ENCODE measurements at places on chromosomes 11 and 22.

- DNase-seq, result no peak
Observed at GRCh38 chr11:83720675-83721074, 434.5 kb upstream of the CCDC90B start.

- no peak for DNase-seq
Observed at GRCh38 chr22:44783581-44783980, 31.2 kb downstream of the ARHGAP8 start.

DNA sequence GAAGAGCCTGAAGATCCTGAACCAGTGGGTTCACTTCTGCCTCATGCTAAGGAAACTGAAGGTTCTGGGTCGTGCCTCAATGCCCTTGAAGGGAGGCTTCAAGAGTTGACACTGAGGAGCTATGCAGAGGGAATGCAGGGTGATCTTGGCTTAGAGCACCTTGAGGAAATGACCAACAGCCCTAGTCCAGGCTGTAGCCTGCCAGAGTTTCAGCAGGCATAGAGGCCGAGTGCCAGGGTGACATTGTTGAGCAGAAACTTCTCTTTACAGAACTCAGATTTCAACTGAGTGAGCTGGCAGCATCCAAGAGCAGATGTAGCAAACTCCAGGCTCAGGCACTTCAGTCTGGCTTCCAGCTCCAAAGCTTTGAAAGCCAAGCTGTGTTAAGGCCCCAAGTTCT is 23.1 kb upstream of the CAPRIN1 start:
- DNase-seq, result no peak

GRCh38 chr11:85590848-85591483 is 36.2 kb downstream of the DLG2 start:
- DNase-seq, result peak; percentile 11

- no peak for DNase-seq
Observed at GRCh38 chr22:37240240-37240940, 3.7 kb downstream of the RAC2 start.

GRCh38 chr22:43396934-43397457 is 14.8 kb upstream of the MPPED1 start:
- DNase-seq, result no peak

GRCh38 chr22:19139001-19139356 is 5.5 kb downstream of the ESS2 start:
- DNase-seq, result no peak

- DNase-seq, result no peak
Observed at GRCh38 chr11:86294026-86294425, 8.0 kb upstream of the HIKESHI start.

- DNase-seq, result no peak
Observed at GRCh38 chr11:128714881-128715280, 21.0 kb downstream of the FLI1 start.

DNA sequence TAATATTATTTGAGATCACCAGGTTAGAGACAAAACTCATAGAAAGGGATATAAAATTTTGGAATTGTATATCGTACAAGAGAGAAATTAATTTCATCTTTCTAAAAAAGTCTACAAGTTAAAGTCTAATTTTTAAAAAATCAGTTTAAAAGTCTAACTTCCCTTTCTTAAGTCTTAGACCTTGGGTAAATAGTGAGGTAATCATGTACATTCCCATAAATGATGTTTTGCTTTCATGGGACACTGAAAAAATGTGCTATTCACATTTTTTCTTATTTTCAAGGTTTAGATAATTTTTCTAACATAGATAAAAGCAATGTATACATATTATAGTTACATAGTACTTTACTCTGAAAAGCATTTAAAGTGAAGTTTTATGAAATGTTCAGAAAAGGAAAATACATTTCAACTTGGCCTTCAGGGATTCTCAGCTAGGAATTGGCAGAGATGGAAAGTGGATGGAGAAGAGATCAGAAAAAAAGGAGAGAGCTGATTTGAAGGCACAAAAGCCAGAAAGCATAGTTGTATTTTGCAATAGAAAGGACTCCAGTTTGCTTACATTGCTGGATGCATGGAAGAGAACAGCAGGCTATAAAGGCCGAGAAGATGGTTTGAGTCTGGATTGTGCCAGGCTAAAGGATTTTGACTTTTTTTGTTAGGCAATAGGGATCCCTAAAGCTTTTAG is 194.0 kb downstream of the CASP12 start:
- no peak for DNase-seq

GRCh38 chr22:18028817-18029527 is 4.6 kb upstream of the MICAL3 start:
- DNase-seq, result no peak

DNA sequence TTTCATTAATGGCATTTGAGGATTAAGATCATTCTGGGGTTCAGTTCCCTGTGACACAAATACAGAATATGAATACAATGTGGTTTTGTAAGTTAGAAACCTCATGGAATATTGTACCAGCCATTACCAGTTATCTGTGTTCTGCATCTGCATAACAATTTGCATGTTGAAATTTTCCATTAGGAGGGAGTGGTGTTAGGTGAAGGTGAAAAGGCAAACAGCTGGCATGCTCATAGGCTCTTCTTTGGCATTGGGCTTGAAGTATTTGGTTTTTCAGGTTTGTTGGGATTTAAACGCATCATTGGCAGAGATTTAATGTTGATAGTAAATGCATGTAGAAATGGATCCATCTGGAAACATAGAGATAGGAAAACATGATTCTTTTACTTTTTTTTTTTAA is 18.6 kb downstream of the RTN3 start:
- peak; percentile 92 for DNase-seq

DNA sequence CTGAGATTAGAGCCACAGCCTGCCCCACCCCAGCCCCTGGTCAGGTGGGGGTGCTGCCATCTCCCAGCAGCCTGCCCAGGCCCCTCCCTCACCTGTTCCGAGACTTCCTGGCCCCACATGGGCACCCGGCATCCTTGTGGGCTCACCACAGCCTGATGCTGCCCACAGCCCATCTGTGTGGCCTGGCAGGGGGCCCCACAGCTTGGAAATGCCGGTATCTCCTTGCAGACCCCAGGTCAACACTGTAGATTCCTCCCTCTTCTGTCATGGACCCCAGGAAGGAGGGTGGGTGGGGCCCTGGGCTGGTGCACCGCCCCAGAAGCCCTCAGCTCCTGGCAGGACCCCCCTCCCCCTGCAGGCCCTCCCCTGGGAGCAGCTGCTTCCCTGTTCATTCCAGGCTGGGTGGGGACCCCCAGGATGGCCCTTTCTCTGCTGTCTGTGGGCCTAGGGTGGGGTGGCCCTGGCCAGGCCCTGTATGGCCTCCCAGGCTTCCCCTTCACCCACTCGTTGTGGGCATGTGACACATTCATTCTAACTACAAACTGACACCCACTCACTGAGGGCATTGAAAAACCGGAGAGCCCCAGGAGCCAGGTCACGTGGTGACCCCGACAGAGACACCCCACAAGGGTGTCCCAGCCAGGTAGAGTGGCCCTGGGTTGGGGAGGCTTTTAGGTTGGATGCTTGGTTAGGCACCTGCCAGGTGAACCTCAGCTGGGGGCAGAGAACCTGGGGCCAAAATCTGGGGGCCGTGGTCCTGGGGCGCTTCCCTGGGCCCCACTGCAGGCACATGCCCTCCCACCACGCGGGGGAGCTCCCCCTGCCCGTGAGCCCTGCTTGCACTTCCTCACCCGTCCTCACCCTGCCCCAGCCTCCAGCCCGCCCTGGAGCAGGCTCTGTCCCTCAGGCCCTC is 44.1 kb upstream of the CCDC188 start:
- DNase-seq, result no peak

DNA sequence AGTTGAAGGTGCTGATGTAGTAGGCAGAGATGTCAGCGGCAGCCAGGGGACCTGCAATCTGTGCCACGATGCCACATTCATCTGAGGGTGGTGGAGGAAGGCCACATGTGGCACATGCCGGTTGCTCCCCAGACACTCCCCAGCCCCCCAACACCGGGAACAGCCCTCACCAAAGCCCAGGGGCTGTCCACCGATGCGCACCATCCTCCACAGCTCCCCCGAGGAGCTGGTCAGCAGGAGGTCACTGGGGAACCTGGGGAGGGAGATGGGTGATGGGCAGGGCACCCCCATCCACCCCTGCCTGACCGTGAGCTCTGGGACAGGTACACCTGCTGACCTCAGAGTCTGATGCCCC is 3.5 kb downstream of the CASTOR1 start:
- DNase-seq, result no peak

DNA sequence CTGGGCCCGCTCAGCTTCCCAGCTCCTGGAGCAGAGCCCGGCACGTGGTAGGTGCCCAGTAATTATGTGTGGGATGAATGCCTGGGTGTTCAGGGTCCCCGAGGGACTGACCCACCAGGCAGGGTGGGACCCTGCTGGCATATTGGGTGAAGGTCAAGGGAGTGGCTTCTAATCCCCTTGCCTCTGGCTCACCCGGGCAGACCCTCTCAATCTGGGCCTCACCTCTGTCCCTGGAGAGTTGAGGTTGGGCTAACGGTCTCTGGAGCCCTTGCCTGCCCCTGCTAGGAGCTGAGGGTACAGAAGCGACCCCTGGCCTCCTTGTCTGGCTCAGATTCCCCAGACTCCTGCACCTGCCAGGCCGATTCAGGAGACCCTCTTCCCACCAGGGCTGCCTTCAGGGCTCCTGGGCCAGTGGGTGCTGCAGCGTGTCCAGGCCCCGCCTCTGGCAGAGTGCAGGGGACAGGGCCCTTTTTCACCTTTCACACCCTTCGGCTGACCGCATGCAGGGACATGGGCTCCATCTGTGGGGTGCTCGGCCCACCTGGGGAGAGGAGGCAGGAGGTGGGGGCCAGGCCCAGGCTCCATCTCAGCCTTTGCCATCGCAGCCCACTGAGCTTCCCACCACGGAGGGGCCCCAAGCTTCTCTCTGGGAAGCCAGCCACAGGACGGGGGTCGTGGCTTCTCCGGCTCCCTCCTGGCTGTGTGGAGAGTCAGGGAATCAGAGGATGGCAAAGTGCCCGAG is 3.8 kb upstream of the CTSD start:
- DNase-seq, result no peak

DNA sequence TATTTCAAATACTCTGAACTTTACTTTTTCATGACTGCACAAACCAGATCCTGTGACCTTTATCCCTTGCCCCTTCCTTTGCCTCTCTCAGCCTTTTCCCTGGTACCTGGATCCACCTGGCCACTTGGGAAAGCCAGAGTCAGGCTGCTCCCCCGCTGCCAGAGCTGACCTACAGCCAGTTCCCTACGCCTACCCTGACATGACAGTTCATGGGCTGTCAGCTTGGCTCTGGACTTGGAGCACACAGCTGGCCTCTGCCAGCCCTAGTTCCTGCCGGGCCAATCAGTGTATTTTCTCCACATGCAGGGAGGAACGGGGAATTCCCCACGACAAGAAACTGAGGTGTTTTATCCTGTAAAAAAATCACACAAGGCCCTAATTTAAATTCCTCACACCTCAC is 382.6 kb downstream of the INSC start:
- no peak for DNase-seq

DNA sequence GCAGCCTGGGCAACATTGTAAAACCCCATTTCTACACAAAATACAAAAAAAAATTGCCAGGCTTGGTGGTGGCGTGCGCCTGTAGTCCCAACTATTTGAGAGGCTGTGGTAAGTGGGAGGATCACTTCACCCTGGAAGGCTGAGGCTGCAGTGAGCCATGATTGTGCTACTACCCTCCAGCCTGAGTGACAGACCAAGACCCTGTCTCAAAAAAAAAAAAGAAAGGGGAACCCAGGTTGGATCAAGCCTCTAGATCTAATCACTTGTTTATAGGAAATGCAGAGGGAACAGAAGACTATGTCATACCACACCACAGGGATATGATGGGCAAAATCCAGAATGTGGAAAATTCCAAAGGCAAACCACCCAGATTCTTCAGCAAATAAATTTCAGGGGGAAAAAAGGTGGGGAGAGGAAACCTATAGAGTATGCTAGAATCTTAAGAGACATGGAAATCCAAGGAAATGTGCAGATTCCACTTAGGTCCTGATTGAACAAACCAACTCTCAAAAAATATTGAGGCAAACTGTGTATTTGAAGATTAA is 16.5 kb upstream of the MALAT1 start:
- no peak for DNase-seq

- DNase-seq, result no peak
Observed at GRCh38 chr22:49720279-49720959, 107.3 kb downstream of the BRD1 start.

- no peak for DNase-seq
Observed at GRCh38 chr11:19025481-19026406, 34.8 kb downstream of the MRGPRX2 start.

GRCh38 chr11:1514336-1515061 is 27.9 kb upstream of the MOB2 start:
- DNase-seq, result no peak

GRCh38 chr22:40651563-40652501 is 15.3 kb upstream of the MRTFA start:
- peak; percentile 75 for DNase-seq

GRCh38 chr11:56782167-56782847 is 33.8 kb upstream of the OR9G4 start:
- DNase-seq, result no peak

DNA sequence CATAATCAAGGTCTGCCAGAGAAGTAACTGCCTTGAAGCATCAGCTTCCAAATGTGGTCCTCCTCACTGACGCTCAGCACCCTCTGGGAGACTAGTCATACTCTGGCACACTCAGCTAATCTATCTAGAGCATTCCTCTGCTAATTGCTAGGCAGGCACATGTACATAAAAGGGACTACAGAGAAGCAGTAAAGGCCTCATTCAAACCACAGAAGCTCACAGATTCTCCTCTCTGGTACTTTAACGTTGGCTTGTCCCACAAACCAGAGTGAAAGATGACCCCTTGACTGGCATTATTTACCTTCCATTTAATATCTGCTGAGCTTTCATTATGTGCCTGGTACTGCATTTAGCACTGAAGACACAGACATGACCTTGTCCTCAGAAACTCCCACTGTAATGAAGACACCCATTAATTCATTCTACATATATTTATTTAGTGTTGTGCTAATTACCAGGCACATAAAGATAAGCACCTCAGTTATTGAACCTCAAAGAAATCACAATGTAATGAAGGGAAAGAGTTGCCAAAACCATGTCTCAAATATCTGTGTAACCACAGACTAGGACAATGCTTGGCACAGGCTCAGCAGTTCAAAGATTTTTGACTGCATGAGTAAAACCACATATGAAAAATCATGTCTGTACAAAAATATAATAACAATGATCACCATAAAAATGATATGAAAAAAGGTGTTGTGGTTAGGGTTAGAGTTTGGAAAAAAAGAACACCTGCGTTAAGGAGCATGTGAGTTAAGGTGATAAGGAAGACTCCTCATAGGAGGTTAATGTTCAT is 550.4 kb downstream of the DLG2 start:
- DNase-seq, result no peak

GRCh38 chr11:119511614-119512306 is 88.8 kb upstream of the THY1 start:
- DNase-seq, result no peak

- no peak for DNase-seq
Observed at GRCh38 chr11:32990481-32990880, 25.2 kb upstream of the DEPDC7 start.

GRCh38 chr22:29661336-29661735 is 57.9 kb downstream of the NF2 start:
- DNase-seq, result no peak

GRCh38 chr11:26715133-26715532 is 6.7 kb downstream of the SLC5A12 start:
- DNase-seq, result no peak

GRCh38 chr11:96134602-96135001 is 208.4 kb downstream of the MAML2 start:
- DNase-seq, result no peak

All from NCI-H526 (cell line).